Ammon's horn (tissue), 1 donor: ENCODE measurements at places on chromosomes 6 and 20.

DNA sequence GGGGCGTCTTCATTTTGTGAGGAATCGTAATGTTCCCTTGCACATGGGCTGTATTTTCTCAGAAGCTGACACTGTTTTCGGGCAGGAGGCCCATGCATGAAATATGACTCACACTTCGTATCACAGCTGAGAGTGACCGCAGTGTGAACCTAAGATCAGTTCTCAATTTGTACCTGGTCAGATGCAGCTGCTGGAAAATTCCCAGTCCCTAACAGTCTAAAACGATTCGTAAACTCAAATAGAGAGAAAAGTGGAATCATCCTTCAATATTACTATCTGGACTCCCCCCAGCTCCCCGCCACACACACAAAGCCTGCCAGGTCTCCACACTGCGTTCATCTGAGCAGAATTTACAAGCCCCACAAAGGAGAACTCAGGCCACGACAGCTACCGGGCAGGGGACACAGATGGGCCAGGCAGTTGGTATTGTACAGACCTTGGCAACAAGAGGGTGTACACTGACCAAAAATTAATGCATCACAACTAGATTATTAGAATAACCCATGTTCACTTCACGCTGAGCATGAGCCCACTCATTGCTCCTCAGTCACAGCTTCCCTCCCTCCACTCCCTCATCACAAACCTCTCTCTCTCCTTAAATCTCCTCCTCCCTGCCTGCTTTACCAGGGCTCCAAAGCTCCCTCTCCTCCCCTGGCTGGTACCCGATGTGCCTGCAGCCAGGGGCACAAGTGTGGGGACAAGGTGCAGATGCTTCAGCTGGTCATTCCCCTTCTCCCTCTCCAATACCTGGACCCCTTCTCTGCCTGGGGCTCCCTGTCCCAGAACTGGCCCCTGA, 488.4 kb downstream of the PREX1 start:
- DNase-seq: no peak

DNA sequence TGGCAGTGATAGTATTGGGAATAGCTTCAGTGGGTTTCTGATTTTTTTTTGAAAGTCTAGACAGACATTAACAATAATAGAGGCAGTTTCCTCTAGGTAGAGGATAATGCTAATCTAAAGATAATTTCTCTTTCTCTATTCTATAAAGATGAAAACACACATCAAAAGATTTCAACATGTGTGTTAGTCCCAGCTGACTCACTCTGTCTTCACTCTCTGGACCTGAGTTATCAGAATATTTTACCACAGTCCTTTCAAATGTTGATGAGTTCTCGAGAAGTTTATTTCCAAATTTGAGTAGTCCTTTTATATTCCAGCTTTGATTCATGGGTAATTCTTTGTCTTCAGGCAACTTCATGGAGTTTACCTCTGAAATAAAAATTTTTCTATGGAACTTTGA, 17.1 kb downstream of the RPRD1B start:
- DNase-seq: no peak

- peak; percentile 49 for DNase-seq
Measured at GRCh38 chr6:136761227-136761922, 30.9 kb downstream of the MAP3K5 start.

GRCh38 chr20:14600527-14600926, 263.1 kb upstream of the FLRT3 start:
- DNase-seq: no peak

- DNase-seq: peak; percentile 88
Measured at GRCh38 chr6:83853178-83854000, at the start of gene RIPPLY2. Gene RIPPLY2 (plus strand): TSS chr6:83853360. CDS start chr6:83853417, 57 bp downstream.
